ENCODE measurements at places on chromosomes 3 and 15.

DNA sequence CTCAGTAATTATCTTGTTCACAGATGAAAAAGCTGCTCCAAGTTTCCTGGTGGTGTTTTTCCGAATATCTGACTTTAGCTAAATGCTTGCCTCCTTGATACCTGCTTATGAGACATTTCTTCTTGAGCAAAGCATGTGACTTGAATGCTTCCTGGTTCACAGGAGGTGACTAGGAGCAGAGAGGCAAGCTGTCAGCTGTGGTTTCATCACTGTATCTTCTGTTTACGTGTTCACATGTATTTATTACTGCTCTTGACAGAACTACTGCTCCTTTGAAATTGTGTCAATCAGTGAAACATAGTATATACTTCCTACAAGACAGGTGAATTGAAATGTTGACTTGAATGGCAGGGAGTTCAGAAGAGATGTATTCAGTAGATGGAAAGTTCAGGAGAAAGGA, 8.9 kb upstream of the SPPL2A start:
- DNase-seq, result no peak

- no peak for DNase-seq
Observed at GRCh38 chr15:85600001-85600400, 194.7 kb downstream of the KLHL25 start.

- no peak for DNase-seq
Observed at GRCh38 chr15:29924750-29925149, 102.5 kb upstream of the TJP1 start.

DNA sequence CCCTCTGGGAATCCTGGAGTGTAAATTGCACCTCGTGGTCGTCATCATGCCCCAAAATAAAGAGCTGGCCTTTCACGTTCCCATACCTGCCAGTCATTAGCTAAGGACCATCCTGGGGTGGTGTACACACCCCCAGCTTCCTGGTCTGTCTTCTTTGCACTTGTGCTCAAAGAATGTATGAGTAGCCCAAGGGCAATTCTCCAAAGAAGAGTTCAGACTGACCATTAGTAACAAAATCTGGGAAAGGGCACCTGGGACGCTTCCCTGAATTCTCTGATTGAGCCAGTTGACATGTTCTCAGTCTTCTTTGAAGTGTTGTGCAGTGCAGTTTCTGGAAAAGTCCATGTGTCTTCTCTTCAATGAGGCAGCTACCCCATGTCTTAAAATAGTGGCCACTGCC, 34.8 kb downstream of the FAM3D start:
- DNase-seq, result no peak

GRCh38 chr3:190008432-190008831, 112.3 kb downstream of the P3H2 start:
- no peak for DNase-seq

GRCh38 chr3:23909341-23909740, 7.4 kb downstream of the NKIRAS1 start:
- DNase-seq, result no peak

DNA sequence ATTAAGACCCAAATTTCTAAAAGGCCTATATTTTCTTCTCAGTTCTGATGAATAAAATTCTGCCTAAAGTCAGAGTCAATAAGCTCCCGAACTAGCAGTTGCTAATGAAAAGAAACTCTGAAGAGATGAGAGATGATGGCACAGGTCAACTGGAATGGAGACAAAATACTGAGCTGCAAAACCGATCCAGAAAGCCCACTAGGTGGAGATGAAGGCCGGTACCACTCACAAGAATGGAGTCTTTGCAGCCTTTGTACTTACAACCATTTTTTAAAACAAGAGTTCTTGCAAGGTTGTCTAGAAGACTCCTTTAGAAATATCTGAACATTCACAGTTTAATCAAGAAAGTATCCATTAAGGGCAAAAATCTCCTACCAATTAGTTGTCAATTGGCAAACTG, 119.9 kb upstream of the TJP1 start:
- DNase-seq, result peak; percentile 14

- no peak for DNase-seq
Observed at GRCh38 chr3:127670761-127671522, 1.8 kb upstream of the ABTB1 start.

DNA sequence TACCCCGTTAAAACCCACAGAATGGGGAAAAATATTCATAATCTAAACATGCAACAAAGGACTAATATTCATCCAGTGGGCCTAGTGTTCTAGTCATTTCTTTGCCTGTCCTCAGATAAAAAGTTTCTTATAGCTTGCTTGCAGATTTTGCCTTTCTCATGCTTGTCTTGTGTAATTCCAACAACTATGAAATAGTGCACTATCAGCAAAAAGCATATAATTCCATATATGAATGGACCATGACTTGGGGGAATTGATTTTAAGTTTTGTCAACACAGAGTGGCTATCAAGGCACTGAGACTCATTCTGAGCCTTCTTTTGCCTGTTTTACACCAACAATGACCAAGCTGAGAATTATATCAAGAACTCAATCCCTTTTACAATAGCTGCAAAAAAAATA, 278.6 kb upstream of the GPR149 start:
- no peak for DNase-seq

Data from RKO (cell line).